ENCODE measurements at places on chromosomes 5 and 9.

- no peak overlapping the region for H3K4me3 ChIP-seq
- no peak overlapping the region for H3K27ac ChIP-seq
- H3K4me1 ChIP-seq, result no peaks in the 10 kb centered on the region
- no peaks in the 10 kb centered on the region for H3K36me3 ChIP-seq
- DNase-seq, result no peak
Measured at GRCh38 chr5:65296067-65296466, 185.7 kb downstream of the ADAMTS6 start.

DNA sequence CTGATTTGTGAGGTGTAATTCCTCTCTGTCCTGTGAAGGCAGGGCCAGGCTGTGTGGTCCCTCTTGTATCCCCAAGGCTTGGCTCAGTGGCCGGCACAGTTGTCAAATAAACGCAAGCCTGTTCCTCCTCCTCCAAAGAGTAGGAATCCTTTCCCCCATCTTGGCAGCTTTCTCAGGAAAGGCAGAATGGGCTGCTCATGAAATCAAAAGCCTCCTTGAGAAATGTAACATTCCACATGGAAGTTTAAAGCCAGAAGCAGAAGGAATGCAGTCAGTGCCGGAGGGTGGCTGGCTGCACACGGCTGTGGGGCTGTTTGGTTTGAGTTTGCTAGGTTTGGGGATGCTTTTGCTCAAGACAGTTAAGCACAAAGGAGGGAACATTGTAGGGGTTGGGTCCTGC lies 34.5 kb upstream of the MED10 start:
- no peaks in the 10 kb centered on the region for H3K36me3 ChIP-seq
- H3K27me3 ChIP-seq, result no peaks in the 10 kb centered on the region

- no peak overlapping the region for H3K4me3 ChIP-seq
- H3K4me1 ChIP-seq, result no peaks in the 10 kb centered on the region
- no peak for DNase-seq
- no peak overlapping the region for H3K27ac ChIP-seq
Measured at GRCh38 chr5:153767221-153768188, 271.2 kb downstream of the FAM114A2 start.

- no peak overlapping the region for H3K27ac ChIP-seq
- H3K4me1 ChIP-seq, result no peaks in the 10 kb centered on the region
- H3K4me3 ChIP-seq, result no peak overlapping the region
- H3K36me3 ChIP-seq, result no peaks in the 10 kb centered on the region
Measured at GRCh38 chr5:176818391-176819098, 8.2 kb downstream of the UNC5A start.

GRCh38 chr9:116152941-116153764 lies 438 bp upstream of the PAPPA start:
- H3K27ac ChIP-seq, result peak overlapping the region; percentile 93
- H3K4me1 ChIP-seq, result no peaks in the 10 kb centered on the region
- no peaks in the 10 kb centered on the region for H3K27me3 ChIP-seq
- H3K4me3 ChIP-seq, result peak overlapping the region; percentile 47

GRCh38 chr5:112689155-112689909 lies 48.4 kb upstream of the APC start:
- H3K4me3 ChIP-seq, result no peak overlapping the region
- H3K27ac ChIP-seq, result no peak overlapping the region
- H3K4me1 ChIP-seq, result no peaks in the 10 kb centered on the region
- H3K27me3 ChIP-seq, result no peaks in the 10 kb centered on the region
- DNase-seq, result no peak

DNA sequence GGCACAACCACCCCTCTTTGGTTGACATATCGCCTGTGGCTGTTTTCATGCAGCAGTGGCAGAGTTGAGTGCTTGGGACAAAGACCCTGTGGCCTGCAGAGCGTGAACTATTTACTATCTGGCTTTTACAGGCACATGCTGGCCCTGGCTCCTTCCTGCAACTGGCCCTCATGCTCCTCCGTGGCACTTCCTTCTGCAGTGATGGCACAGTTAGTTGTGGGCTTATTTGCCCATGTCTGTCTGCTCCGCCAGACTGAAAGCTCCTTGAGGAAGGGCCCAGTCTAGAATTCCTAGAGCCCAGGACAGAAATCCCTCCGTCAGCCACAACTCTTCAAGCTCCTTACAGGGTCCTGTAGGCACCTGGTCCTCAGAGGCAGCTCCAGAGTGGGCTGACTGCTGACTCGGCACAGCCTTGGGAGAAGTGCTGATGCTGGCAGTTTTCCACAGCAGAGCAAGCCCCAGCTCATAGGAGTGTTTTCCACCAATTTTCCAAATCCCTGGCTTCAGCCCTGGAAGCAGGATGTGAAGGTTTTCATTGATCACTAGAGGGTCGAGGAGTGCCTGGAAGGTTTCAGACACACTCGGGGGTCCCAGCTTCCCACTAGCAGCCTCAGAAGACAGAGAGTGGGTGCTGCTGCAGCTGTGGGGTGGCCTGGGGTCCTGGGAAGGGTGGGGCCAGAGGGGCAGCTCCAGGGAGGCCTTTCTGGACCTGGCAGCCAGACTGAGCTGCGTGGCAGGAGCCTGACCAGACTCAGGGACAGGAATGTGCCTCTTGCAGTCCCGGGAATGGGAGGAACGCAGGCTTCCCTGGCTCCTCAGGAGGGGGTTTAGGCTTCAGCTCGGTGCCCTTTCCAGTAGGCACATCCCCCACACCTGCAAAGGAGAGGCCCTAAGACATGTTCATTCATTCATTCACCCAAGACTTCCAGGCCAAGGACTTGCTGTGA lies 56.5 kb upstream of the ANGPTL2 start:
- peak overlapping the region; percentile 17 for H3K27ac ChIP-seq
- no peaks in the 10 kb centered on the region for H3K4me1 ChIP-seq
- peak; percentile 32 for DNase-seq
- H3K4me3 ChIP-seq, result no peak overlapping the region
- no peaks in the 10 kb centered on the region for H3K36me3 ChIP-seq

GRCh38 chr9:33350310-33350709 lies 52.1 kb downstream of the AQP7 start:
- H3K36me3 ChIP-seq, result no peaks in the 10 kb centered on the region
- H3K4me3 ChIP-seq, result no peak overlapping the region
- no peaks in the 10 kb centered on the region for H3K27me3 ChIP-seq
- no peaks in the 10 kb centered on the region for H3K4me1 ChIP-seq

DNA sequence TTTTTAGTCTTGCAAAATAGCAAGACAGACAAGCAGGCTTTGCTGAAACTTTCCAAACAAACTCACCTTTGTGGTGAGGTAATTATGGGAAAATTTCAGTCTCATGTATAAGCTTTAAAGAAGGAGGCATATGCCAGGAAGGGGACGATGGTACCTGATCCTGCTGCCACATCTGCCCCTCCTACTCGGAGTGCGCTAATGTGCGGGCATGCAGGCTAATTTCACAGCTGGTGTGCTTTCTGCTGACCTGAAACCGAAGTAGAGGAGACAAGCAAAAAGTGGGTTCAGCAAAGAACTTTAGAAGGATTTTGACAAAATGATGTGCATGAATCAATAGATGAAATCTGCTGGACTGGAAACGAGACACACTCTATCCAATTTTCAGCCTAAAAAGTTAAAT lies 117.1 kb upstream of the IRX4 start:
- H3K27ac ChIP-seq, result no peak overlapping the region
- H3K4me3 ChIP-seq, result no peak overlapping the region
- H3K4me1 ChIP-seq, result no peaks in the 10 kb centered on the region
- no peaks in the 10 kb centered on the region for H3K36me3 ChIP-seq

DNA sequence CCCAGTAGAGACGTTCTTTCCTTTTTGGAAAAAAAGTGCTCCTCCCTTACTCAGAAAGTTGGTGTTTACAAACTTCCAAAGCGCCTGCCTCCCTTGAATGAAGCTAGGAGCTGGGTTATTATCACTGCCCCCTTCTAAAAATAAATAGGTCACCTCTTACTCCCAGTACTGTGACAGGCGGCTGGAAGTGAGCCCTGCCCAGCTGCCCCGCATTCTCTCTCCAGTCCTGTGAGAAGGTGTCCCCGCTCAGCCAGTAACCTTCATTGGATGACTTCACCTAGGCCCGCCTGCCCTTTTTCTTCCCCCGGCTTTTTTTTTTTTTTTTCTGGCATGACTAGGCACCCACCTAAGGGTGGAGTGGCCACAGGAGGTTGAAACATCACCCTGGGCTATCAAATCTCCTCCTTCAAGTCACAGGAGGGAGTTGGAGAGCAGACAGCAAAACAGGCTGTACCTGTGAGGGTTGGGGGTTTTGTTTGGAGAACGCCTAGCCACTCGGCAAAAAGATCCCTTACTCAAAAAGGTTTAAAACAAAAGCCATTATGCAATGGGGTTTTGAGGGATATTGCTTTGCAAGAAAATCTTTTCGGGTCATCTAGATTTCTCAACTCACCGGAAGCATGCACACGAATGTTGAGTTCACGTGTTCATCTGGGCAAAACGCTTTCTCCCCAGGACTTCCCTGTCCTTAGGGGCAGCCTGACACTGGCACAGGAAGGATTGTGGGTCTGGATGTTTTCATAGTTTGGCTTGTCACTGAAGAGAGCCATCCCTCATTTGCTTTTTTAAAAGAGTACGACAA lies 43.3 kb upstream of the ZNF622 start:
- no peaks in the 10 kb centered on the region for H3K27me3 ChIP-seq
- no peaks in the 10 kb centered on the region for H3K4me1 ChIP-seq
- H3K36me3 ChIP-seq, result no peaks in the 10 kb centered on the region
- no peak for DNase-seq
- H3K27ac ChIP-seq, result peak overlapping the region; percentile 33
- no peak overlapping the region for H3K4me3 ChIP-seq

- no peaks in the 10 kb centered on the region for H3K4me1 ChIP-seq
- no peaks in the 10 kb centered on the region for H3K36me3 ChIP-seq
- no peak overlapping the region for H3K27ac ChIP-seq
- no peaks in the 10 kb centered on the region for H3K27me3 ChIP-seq
- no peak for DNase-seq
Measured at GRCh38 chr5:107948377-107948776, 277.6 kb upstream of the EFNA5 start.

GRCh38 chr5:65394087-65394486 lies 87.6 kb downstream of the ADAMTS6 start:
- H3K27ac ChIP-seq, result no peak overlapping the region
- no peaks in the 10 kb centered on the region for H3K4me1 ChIP-seq
- DNase-seq, result peak; percentile 42
- H3K4me3 ChIP-seq, result no peak overlapping the region
- H3K27me3 ChIP-seq, result no peaks in the 10 kb centered on the region

DNA sequence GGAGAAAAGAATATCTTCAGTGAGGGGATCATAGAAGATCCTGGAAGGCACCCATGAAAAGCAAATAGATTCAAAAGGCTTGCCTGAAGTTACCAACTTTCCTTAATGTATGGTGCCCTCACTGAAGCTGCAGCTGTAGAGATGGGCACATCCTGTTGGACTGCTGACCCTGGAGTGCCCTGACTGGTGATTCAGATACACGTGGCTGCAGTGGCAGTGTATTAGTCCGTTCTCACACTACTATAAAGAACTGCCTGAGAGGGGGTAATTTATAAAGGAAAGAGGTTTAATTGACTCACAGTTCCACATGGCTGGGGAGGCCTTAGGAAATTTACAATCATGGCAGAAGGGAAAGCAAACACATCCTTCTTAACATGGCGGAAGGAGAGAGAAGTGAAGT lies 80.3 kb downstream of the OSMR start:
- no peaks in the 10 kb centered on the region for H3K27me3 ChIP-seq
- DNase-seq, result no peak
- H3K4me3 ChIP-seq, result no peak overlapping the region
- peaks cover 7% of the 10 kb centered on the region for H3K4me1 ChIP-seq
- H3K36me3 ChIP-seq, result no peaks in the 10 kb centered on the region

DNA sequence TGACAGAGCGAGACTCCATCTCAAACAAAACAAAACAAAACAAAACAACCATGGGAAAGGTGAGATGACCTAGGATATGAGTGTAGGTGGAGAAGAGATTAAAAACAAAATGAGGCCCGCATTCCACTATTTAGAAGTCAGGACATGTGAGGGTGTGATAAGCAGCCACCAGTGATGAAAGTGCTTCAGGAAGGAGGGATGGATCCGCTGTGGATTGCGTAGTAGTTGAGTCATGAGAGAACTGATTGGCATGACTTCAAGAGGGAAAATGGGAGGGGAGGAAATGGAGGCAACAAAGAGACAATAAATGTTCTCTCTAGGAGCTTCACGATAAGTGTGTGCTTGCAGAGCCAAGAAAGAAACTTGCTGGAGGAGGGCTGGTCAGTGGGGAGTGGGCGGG lies 367.6 kb downstream of the ARL15 start:
- DNase-seq, result no peak
- no peak overlapping the region for H3K4me3 ChIP-seq
- no peaks in the 10 kb centered on the region for H3K36me3 ChIP-seq
- H3K4me1 ChIP-seq, result no peaks in the 10 kb centered on the region

DNA sequence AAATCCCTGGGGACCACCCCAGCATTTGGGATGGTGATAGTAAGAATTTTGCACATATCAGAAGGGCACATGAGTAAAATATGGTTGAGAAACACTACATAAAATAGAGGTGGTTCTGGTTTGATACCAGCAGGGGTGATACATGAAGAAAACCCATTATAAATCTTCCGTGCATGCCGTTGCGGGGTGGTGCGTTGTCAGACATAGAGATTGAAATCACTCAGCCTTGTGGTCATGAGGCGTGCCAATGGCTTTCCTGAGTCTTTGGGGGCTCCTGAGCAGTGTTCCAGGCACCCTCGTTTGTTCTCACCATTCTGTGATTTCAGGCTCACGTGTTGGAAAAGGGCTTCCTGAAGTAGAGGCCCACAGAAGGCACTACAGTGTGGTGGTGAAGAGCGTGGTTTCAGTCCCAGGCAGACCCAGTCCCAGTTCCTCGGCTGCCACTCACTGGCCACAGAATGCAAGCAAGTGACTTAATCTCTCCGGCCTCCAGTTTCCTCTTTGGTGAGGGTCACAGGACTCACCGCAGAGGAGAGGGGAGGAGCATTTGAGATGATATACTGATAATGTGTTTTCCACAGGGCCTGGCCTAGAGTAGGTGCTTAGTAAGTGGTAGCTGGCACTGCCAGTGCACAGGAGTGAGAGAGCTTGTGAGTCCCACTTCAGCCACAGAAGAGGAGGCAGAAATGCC lies 20.5 kb upstream of the GLRX start:
- H3K27ac ChIP-seq, result no peak overlapping the region
- no peak overlapping the region for H3K4me3 ChIP-seq
- DNase-seq, result no peak
- H3K4me1 ChIP-seq, result no peaks in the 10 kb centered on the region
- H3K27me3 ChIP-seq, result no peaks in the 10 kb centered on the region

DNA sequence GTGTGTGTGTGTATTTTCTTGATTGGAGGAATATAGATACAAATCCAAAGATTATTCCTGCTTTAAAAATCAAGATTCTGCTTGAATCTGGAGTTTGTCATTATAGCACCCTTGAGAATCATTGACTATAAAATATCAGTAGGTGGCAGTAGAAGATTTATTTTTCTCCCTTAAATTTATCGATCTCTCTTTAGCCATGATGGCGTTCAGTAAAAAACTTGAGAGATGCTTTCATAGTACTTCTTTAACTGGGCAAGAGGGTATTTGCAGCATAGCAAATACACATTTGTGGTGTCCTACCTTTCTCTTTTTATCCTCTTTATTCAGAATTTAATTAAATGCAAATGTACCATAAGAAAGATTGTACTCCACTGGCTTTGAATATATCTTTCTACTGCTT lies 307.7 kb downstream of the ADGRV1 start:
- no peaks in the 10 kb centered on the region for H3K4me1 ChIP-seq
- no peak overlapping the region for H3K27ac ChIP-seq
- no peak overlapping the region for H3K4me3 ChIP-seq
- no peak for DNase-seq
- no peaks in the 10 kb centered on the region for H3K27me3 ChIP-seq

- no peaks in the 10 kb centered on the region for H3K27me3 ChIP-seq
- no peak for DNase-seq
- no peak overlapping the region for H3K27ac ChIP-seq
- H3K4me1 ChIP-seq, result no peaks in the 10 kb centered on the region
- H3K36me3 ChIP-seq, result no peaks in the 10 kb centered on the region
Measured at GRCh38 chr5:23305055-23305454, 202.4 kb upstream of the PRDM9 start.

- peaks cover 11% of the 10 kb centered on the region for H3K4me1 ChIP-seq
- peak overlapping the region; percentile 20 for H3K4me3 ChIP-seq
- H3K27me3 ChIP-seq, result peaks cover 50% of the 10 kb centered on the region
- peak; percentile 17 for DNase-seq
- no peaks in the 10 kb centered on the region for H3K36me3 ChIP-seq
Measured at GRCh38 chr5:115179394-115180164, 9.9 kb upstream of the TRIM36 start.
